Endothelial cell (in vitro differentiated cells): ENCODE measurements at places on chromosomes 13 and 19.

DNA sequence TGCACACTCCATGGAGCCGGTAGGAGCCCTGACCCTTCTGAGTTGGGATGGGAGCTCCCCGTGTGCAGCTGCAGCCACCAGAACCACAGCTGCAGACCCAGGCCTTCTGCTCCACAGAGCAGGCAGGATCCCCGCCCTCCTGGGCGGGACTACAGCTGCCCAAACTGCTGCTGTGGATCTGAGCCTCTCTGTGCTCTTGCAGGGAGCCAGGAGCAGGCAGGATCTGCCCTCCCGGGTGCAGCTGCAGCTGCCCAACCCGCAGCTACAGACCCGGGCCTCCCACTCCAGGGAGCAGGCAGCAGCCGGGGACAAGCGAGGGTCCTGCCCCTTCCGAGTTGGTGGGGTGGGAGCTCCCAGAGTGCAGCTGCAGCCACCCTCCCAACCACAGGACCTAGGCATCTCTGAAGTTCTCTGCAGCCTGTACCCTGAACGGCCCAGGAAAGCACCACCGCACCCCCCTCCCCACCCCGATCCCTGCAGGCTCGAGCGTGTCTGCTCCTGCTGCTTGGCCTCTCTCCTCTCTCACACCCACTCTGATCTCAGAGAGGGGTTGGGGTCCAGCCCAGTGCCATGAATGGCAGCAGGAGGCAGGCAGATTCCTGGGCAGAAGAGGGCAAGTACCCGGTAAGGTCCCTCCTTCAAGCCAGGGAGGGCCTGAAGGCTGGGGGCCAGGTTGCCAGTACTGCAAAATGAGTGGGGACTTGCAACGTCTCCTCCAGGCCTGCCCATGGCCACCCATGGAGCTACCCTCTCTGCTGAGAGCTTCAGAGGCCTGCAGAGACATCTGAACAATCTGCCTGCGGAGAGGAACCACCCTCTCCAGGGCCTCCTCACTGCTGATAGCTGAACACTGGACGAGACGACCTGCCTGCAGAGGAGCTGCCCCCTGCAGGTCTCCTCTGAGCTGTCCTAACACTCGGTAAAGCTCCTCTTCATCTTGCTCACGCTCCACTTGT lies 16.4 kb upstream of the EMP3 start:
- H3K4me3 ChIP-seq = no peak overlapping the region
- DNase-seq = no peak
- H3K36me3 ChIP-seq = no peaks in the 10 kb centered on the region
- H3K4me1 ChIP-seq = peaks cover 6% of the 10 kb centered on the region

GRCh38 chr19:19452243-19453124 lies 47.0 kb downstream of the GATAD2A start:
- peaks cover 14% of the 10 kb centered on the region for H3K4me1 ChIP-seq
- no peaks in the 10 kb centered on the region for H3K27me3 ChIP-seq
- peak overlapping the region; percentile 48 for H3K27ac ChIP-seq
- no peaks in the 10 kb centered on the region for H3K36me3 ChIP-seq

GRCh38 chr19:10764340-10764894 lies 46.5 kb downstream of the DNM2 start:
- H3K36me3 ChIP-seq = peaks cover 18% of the 10 kb centered on the region
- peak overlapping the region; percentile 31 for H3K27ac ChIP-seq

DNA sequence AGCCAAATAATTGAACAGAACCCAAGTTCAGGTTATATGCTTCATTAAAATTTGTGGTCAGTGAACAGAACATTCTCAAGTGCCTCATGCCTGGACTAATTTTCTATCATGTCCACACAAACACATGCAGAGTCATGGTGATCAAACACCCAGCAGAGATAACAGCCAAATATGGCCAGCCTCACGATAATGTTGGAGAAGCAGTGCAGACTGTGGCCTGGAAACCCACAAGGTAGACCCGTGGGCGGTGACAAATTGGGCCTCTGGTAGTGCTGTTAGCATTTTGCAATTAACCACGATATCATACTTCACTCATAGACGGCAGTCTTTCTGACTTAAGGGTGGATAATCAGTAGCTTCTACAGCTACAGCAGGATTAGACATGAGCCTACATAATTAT lies 35.0 kb upstream of the VWA8 start:
- DNase-seq = no peak
- no peaks in the 10 kb centered on the region for H3K4me1 ChIP-seq
- H3K4me3 ChIP-seq = no peak overlapping the region
- peaks cover 3% of the 10 kb centered on the region for H3K27me3 ChIP-seq
- no peak overlapping the region for H3K27ac ChIP-seq

GRCh38 chr13:84686973-84687372 lies 804.7 kb upstream of the SLITRK1 start:
- H3K27ac ChIP-seq = no peak overlapping the region
- no peaks in the 10 kb centered on the region for H3K4me1 ChIP-seq
- no peak overlapping the region for H3K4me3 ChIP-seq
- DNase-seq = no peak
- H3K36me3 ChIP-seq = no peaks in the 10 kb centered on the region
- no peaks in the 10 kb centered on the region for H3K27me3 ChIP-seq

DNA sequence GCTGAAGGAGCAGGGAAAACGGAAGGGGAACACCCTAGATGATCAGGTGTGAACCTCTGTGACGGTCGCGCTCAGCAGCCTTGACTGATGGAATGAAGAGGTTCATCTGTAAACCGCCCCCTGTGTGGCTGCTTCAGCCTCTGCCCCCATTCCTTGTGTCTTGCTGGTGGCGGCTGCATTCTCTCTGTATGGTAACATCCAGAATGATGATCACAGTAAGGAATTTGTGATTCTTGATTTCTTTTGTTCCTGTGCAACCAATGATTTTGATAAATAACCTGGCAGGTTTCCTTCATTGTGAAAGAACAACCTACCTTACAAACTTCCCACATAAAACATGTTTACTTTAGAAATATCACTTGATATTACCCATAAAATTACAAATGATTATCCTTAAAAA lies 118.7 kb upstream of the MCF2L start:
- peaks cover 65% of the 10 kb centered on the region for H3K36me3 ChIP-seq
- H3K4me1 ChIP-seq = peaks cover 2% of the 10 kb centered on the region
- no peak for DNase-seq
- H3K4me3 ChIP-seq = no peak overlapping the region
- H3K27me3 ChIP-seq = peaks cover 2% of the 10 kb centered on the region

- no peaks in the 10 kb centered on the region for H3K4me1 ChIP-seq
- peaks cover 45% of the 10 kb centered on the region for H3K36me3 ChIP-seq
- H3K27me3 ChIP-seq = peaks cover 4% of the 10 kb centered on the region
- no peak overlapping the region for H3K4me3 ChIP-seq
- H3K27ac ChIP-seq = no peak overlapping the region
Measured at GRCh38 chr19:5927441-5927821, 13.4 kb downstream of the CAPS start.

GRCh38 chr13:106874323-106874722 lies 306.4 kb upstream of the ARGLU1 start:
- peaks cover 21% of the 10 kb centered on the region for H3K4me1 ChIP-seq
- H3K27ac ChIP-seq = peak overlapping the region; percentile 79
- no peaks in the 10 kb centered on the region for H3K36me3 ChIP-seq
- H3K4me3 ChIP-seq = no peak overlapping the region

- H3K4me1 ChIP-seq = peaks cover 2% of the 10 kb centered on the region
- no peaks in the 10 kb centered on the region for H3K27me3 ChIP-seq
- DNase-seq = no peak
- H3K4me3 ChIP-seq = no peak overlapping the region
- no peaks in the 10 kb centered on the region for H3K36me3 ChIP-seq
Measured at GRCh38 chr13:96816874-96817273, 177.4 kb downstream of the OXGR1 start.

- DNase-seq = no peak
- H3K27me3 ChIP-seq = peaks cover 4% of the 10 kb centered on the region
- no peak overlapping the region for H3K4me3 ChIP-seq
- no peak overlapping the region for H3K27ac ChIP-seq
- H3K36me3 ChIP-seq = peaks cover 4% of the 10 kb centered on the region
- peaks cover 18% of the 10 kb centered on the region for H3K4me1 ChIP-seq
Measured at GRCh38 chr19:17504456-17504855, 7.0 kb upstream of the PGLS start.

DNA sequence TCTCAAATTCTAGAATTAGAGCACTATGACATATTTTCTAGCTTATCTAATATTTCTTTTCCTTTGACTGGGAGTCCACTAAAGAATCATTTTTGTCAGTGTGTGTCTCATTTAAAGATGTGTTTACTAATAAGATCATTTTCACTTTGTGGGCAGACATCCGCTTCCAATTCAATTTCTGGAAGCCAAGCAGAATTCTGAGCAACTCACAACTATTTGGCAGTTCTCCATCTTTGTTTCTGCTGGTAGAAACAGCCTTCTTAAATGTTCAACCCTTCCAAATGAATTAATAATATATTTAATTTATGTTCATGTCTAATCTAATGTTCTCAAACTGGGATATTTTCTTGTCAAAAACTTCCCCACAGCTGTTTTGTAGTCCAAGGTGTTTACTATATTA lies 411.8 kb downstream of the KCTD12 start:
- peaks cover 10% of the 10 kb centered on the region for H3K4me1 ChIP-seq
- H3K27ac ChIP-seq = no peak overlapping the region
- DNase-seq = no peak
- no peaks in the 10 kb centered on the region for H3K36me3 ChIP-seq
- no peak overlapping the region for H3K4me3 ChIP-seq
- no peaks in the 10 kb centered on the region for H3K27me3 ChIP-seq

DNA sequence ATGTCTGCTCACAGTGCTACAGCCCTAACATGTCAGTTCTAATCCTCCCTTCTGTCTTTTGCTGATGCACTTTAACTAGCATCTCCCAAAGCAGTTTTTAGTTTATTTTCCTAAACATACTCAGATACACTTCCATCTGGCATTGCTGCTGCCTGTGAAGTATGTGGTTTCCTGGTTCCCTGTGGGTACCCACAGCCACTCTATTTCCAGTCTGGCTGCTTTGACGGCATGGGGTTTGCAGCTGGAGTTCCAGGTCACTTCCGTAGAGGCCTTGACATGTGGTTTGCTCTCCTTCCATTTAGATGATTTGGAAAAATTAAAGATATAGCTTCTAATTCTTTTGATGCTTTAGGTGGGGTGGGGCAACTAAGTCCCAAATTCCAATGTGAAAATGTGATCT lies 375.5 kb downstream of the PCDH20 start:
- H3K27me3 ChIP-seq = peaks cover 2% of the 10 kb centered on the region
- DNase-seq = no peak
- no peak overlapping the region for H3K27ac ChIP-seq
- H3K36me3 ChIP-seq = no peaks in the 10 kb centered on the region
- no peaks in the 10 kb centered on the region for H3K4me1 ChIP-seq

- H3K4me1 ChIP-seq = peaks cover 60% of the 10 kb centered on the region
- H3K36me3 ChIP-seq = peaks cover 21% of the 10 kb centered on the region
- H3K27ac ChIP-seq = peak overlapping the region; percentile 98
- peaks cover 6% of the 10 kb centered on the region for H3K27me3 ChIP-seq
- DNase-seq = peak; percentile 53
Measured at GRCh38 chr19:57803594-57804325, 11.0 kb downstream of the ZNF552 start.

DNA sequence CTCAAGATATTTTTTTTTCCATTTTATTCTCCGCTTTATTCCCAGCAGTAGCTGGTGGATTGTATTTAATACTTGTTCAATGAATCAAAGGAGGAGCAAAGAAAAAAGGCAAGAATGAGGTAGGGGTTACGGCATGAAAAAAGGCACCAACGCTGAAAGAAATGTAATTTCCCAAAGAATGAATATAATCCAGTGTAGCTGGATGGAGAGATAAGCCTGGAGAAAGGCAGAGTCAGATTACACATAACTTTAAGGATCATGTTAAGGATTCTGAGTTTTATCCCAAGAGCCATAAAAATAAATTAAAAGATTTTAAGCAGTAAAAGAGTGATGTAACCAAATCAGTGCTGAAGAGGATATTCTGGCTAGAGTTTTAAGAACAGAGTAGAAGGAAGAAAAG lies 67.7 kb downstream of the RBM26 start:
- H3K27me3 ChIP-seq = peaks cover 2% of the 10 kb centered on the region
- H3K27ac ChIP-seq = no peak overlapping the region
- DNase-seq = no peak
- no peaks in the 10 kb centered on the region for H3K36me3 ChIP-seq

DNA sequence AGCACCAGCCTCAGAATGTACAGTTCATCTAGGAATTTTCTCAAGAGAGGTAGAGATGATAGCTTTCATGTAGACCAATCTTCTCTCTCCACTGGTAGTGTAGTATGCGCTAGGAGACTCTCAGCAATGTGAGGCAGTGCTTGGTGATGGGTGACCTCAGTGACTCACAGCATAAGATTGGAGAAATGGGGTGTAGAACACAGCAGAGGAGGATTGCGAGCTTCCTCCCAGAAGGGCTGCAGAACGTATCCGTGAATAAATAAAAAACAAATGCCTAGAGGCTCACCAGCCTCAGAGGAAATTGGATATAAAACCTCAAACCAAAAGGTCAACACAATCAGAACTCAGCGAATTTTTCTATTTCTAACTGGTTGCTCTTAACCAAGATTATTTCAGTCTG lies 182.9 kb upstream of the RXFP2 start:
- peaks cover 2% of the 10 kb centered on the region for H3K4me1 ChIP-seq
- DNase-seq = no peak
- no peak overlapping the region for H3K27ac ChIP-seq
- no peaks in the 10 kb centered on the region for H3K27me3 ChIP-seq
- no peaks in the 10 kb centered on the region for H3K36me3 ChIP-seq

DNA sequence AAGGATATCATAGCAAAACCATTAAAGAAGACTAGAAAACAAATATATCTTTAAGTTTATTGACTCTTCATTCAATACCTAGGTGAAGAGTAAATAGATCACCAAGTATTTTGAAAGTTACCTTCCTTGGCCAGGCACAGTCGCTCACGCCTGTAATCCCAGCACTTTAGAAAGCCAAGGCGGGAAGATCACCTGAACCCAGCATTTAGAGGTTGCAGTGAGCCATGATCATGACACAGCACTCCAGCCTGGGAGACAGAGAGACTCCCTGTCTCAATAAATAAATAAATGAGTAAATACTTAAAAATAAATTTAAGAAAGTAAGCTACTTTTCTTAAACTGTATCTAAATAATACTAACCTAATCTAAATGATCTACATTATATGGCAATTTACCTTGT lies 8.9 kb upstream of the WBP4 start:
- no peak overlapping the region for H3K4me3 ChIP-seq
- DNase-seq = no peak
- H3K27ac ChIP-seq = no peak overlapping the region
- H3K4me1 ChIP-seq = peaks cover 3% of the 10 kb centered on the region
- peaks cover 4% of the 10 kb centered on the region for H3K27me3 ChIP-seq

- no peak overlapping the region for H3K4me3 ChIP-seq
- H3K4me1 ChIP-seq = no peaks in the 10 kb centered on the region
- DNase-seq = no peak
- peaks cover 7% of the 10 kb centered on the region for H3K27me3 ChIP-seq
- peaks cover 45% of the 10 kb centered on the region for H3K36me3 ChIP-seq
- H3K27ac ChIP-seq = no peak overlapping the region
Measured at GRCh38 chr19:47093254-47093653, 20.3 kb downstream of the ZC3H4 start.

GRCh38 chr13:39952249-39953233 lies 297.1 kb downstream of the COG6 start:
- no peak overlapping the region for H3K4me3 ChIP-seq
- peak overlapping the region; percentile 58 for H3K27ac ChIP-seq
- peaks cover 2% of the 10 kb centered on the region for H3K27me3 ChIP-seq
- no peaks in the 10 kb centered on the region for H3K36me3 ChIP-seq
- no peak for DNase-seq
